ENCODE measurements at places on chromosomes 11 and 22. TPM values are rescaled to one million over a fixed set of nuclear protein-coding genes. Genes with fewer than 3 reads are reported as not detected.

GRCh38 chr11:69391192-69392103 is 90.0 kb upstream of the LINC01488 start:
- no peak overlapping the region for H3K27ac ChIP-seq
- no peaks in the 10 kb centered on the region for H3K36me3 ChIP-seq
- no peaks in the 10 kb centered on the region for H3K27me3 ChIP-seq
- H3K4me1 ChIP-seq, result peaks cover 2% of the 10 kb centered on the region
- no peak for DNase-seq
- no peak overlapping the region for H3K4me3 ChIP-seq

RFPL1 gene
- total RNA-seq, result not detected

DNA sequence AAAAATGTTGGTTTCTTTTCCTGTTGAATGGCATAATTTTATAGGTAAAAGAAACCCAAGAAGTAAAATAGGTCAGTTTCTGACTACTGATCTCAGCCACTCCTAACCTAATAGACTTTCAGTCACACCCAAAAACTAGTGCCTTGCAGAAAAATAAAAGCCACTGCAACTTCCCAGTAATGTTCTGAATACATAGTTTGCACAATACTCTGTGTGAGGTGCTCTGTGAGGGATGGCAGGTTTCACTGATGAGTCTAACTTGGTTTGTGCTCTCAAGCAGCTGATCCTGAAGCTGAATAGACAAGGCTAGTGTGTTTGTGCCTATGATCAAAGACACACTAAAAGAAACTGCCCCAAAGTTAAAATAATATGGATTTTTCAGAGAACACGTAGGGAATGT is 758.3 kb downstream of the NELL1 start:
- H3K4me1 ChIP-seq, result no peaks in the 10 kb centered on the region
- no peaks in the 10 kb centered on the region for H3K36me3 ChIP-seq
- H3K4me3 ChIP-seq, result no peak overlapping the region
- DNase-seq, result no peak

DNA sequence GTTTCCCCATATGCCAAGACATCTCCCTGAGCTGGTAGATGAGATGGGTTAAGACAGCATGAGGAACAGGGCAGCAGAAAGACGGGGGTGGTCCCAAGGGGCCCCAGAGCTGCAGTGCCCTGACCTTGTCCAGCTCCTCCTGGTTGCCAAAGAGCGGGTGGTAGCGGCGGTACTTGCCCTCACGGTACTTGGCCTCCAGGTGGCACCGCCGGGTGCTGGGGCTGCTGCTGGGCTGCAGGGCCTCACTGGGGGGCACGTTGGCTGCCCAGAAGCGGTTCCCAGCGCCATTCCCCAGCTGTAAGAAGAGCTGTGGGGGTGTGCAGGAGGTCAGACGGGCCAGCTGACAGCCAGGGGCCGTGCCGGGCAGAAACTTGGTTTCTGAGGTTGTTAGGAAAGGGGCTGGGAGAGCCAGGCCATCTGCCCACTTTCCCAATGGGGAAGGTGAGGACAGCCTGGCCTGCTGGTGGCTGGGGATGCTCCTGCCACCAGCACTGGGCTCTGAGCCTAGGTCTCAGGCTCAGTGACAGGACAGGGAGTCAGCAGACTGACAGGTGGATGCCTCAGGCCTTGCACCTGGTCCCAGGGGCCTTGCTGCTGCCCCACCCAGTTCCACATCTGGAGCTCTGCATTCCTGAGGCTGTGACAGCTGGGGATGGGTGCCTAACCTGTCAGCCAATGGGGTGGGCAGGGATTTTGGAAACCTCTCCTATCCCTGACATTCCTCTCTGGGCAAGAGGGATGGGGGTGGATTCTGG is 30.0 kb upstream of the PDE2A start:
- H3K27me3 ChIP-seq, result no peaks in the 10 kb centered on the region
- no peak for DNase-seq
- no peak overlapping the region for H3K27ac ChIP-seq
- H3K4me1 ChIP-seq, result no peaks in the 10 kb centered on the region
- H3K36me3 ChIP-seq, result peaks cover 13% of the 10 kb centered on the region

POU2AF1 gene
- 2.9 TPM for total RNA-seq

Data from activated CD8-positive, alpha-beta memory T cell treated with anti-CD3 and anti-CD28 coated beads, Interleukin-2, amount 10 ng/mL, durations not matched to agents 7 days and 5 days (primary cell).